Upper lobe of left lung (tissue), 6 donors: ENCODE measurements at places on chromosomes 7 and 10.

DNA sequence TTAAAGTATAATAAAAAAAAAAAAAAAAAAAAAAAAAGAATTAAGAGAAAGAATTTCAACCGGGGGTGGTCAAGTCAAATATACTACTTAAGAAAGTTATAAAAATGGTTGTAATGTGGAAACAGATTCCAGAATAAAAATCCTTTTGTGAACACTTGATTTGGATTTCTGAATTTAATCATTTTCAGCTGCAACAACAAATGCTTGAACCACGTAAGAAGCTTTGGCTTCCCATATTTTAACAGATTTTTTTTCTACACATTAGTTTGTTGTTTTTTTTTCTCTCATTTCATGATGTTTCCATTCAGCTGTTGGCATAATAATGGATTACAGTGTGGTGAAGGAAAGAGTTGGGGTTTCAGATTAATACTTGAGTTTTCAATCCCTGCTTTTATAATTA, 137.3 kb upstream of the AGR3 start:
- H3K36me3 ChIP-seq = no peaks in the 10 kb centered on the region
- no peak overlapping the region for H3K4me3 ChIP-seq
- DNase-seq = no peak
- no peak overlapping the region for H3K27ac ChIP-seq

- H3K36me3 ChIP-seq = peaks cover 4% of the 10 kb centered on the region
- H3K27ac ChIP-seq = no peak overlapping the region
- DNase-seq = no peak
- no peak overlapping the region for H3K4me3 ChIP-seq
Observed at GRCh38 chr10:79933961-79934360, 14.9 kb downstream of the SFTPD start.

- H3K27ac ChIP-seq = peak overlapping the region; percentile 2
- no peaks in the 10 kb centered on the region for H3K27me3 ChIP-seq
- H3K36me3 ChIP-seq = no peaks in the 10 kb centered on the region
- H3K4me1 ChIP-seq = peaks cover 15% of the 10 kb centered on the region
- DNase-seq = no peak
Observed at GRCh38 chr7:3862774-3863173, 561.7 kb downstream of the SDK1 start.

DNA sequence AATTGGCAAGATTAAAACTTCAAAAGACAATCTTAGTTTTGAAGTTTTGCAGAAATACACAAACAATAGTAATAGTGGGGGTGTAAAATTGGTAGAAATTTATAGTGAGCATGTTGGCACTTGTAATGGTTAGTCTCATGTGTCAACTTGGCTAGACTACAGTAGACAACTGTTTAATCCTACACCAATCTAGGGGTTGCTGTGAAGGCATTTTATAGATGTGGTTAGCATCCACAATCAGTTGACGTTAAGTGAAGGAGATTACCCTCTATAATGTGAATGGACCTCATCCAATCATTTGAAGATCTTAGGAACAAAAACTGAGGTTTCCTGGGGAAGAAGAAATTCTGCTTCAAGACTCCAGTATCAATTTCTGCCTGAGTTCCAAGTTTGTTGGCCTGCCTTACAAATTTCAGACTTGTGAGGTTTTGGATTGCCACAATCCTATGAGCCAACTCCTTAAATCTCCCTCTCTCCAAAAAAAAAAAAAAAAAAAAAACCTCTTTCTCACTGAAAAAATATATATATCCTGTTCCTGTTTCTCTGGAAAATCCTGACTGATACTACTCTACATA, 531.6 kb upstream of the IGFBP3 start:
- no peak overlapping the region for H3K4me3 ChIP-seq
- H3K4me1 ChIP-seq = no peaks in the 10 kb centered on the region
- H3K36me3 ChIP-seq = no peaks in the 10 kb centered on the region

- H3K4me1 ChIP-seq = peaks cover 12% of the 10 kb centered on the region
- no peaks in the 10 kb centered on the region for H3K27me3 ChIP-seq
- H3K4me3 ChIP-seq = no peak overlapping the region
- DNase-seq = no peak
- H3K36me3 ChIP-seq = no peaks in the 10 kb centered on the region
- no peak overlapping the region for H3K27ac ChIP-seq
Observed at GRCh38 chr10:78817361-78817760, 251.4 kb upstream of the ZMIZ1 start.

DNA sequence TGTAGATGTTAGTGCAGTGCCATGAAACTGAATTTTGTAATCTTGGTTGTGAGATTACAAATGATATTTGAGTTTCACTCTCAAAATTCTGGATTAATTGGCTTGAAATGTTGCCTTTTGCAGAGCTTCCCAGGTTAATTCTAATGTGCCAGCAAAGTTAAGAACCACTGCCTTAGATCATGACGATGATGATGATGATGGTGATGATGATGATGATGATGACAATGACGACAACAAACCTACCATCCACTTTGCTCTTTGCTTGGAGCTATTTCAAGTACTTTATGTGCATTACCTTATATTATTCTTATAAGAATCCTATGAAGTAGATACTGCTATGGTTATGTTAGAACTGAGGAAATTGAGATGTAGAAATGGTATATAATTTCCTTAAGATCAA, 261.6 kb downstream of the CNTNAP2 start:
- no peak overlapping the region for H3K4me3 ChIP-seq
- H3K36me3 ChIP-seq = no peaks in the 10 kb centered on the region
- no peaks in the 10 kb centered on the region for H3K27me3 ChIP-seq
- H3K27ac ChIP-seq = no peak overlapping the region

DNA sequence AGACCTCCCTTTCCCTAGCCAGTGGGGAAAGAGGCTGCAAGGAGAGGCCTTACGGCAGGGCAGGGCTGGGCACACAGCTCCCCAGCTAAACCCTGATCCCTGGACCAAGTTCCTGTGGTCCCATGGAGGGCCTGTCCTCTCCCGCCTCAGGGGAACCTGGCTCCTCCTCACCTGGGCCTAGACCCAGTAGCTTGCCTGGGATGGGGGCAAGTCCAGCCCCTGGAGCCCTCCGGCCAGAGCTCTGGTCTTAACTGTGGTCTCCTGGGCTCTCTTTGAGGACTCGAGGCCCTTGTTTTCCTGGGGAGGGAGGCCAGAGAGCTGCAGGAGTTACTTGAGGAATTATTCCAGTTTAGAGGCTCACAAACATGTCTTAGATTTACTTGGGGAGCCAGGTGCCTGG, 1.5 kb downstream of the ZP3 start:
- H3K27ac ChIP-seq = no peak overlapping the region
- no peaks in the 10 kb centered on the region for H3K27me3 ChIP-seq
- no peaks in the 10 kb centered on the region for H3K36me3 ChIP-seq
- DNase-seq = no peak

DNA sequence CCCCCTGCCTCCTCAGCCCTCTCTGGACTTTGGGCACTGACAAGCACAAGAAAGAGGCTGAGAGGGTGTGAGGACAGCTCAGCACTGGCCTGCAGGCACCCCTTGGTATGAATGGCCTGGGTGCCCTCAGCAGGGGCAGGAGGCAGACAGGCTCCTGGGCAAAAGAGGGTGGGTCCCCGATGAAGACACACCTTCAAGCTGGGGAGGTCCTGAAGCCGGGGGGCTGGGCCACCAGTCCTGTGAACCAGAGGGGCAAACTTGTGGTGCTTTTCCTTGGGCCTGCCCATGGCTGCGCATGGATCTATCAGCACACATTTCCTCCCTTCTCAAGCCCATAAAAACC, 22.8 kb downstream of the FAM241B start:
- no peaks in the 10 kb centered on the region for H3K4me1 ChIP-seq
- H3K27me3 ChIP-seq = no peaks in the 10 kb centered on the region
- DNase-seq = no peak
- no peaks in the 10 kb centered on the region for H3K36me3 ChIP-seq
- no peak overlapping the region for H3K27ac ChIP-seq

DNA sequence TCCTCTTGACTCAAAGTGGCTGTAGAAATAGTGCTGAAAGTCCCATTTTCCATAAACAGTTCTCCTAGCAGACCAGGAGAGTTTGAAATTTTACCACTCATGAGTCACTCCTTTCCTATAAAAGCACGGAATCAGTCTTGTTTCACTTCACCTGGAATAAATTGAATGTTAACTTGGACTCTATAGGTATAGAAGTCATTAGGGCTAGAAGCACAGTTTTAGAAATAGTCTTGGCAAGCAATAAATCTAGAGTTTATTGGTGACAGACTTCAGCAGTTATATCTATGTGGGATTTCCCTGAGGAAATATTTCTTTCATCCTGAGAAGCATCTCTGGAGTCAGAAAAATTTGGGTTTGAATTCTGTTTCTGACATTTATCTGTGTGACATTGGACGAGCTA, 212.4 kb downstream of the RNLS start:
- no peaks in the 10 kb centered on the region for H3K27me3 ChIP-seq
- no peak overlapping the region for H3K27ac ChIP-seq
- no peaks in the 10 kb centered on the region for H3K4me1 ChIP-seq
- DNase-seq = no peak

GRCh38 chr7:158311791-158312190, 275.8 kb downstream of the PTPRN2 start:
- no peak overlapping the region for H3K4me3 ChIP-seq
- H3K36me3 ChIP-seq = no peaks in the 10 kb centered on the region

GRCh38 chr10:2658780-2659179, 408.6 kb upstream of the PFKP start:
- no peaks in the 10 kb centered on the region for H3K27me3 ChIP-seq
- no peaks in the 10 kb centered on the region for H3K4me1 ChIP-seq
- H3K4me3 ChIP-seq = no peak overlapping the region
- no peak overlapping the region for H3K27ac ChIP-seq
